ENCODE measurements at places on chromosomes 2 and 18.

DNA sequence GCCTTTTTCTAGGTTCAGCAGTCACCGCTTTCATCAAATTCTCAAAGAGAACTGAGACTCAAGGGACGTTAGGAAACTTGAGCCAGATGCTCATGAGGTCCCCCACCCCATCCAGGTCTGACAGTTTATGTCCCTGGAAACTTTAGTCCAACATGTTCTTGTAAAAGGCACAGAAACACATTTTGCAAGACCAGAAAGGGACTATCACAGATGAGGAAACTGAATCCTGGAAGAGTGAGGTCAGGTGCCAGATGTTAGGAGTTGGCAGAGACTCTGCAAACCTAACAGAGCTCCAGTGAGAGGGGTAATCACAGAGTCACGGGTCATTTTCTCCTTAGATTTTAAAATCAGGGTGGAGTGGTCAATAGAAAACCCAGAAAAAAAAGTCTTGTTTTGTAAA is 76.6 kb downstream of the RDH14 start:
- DNase-seq = no peak

DNA sequence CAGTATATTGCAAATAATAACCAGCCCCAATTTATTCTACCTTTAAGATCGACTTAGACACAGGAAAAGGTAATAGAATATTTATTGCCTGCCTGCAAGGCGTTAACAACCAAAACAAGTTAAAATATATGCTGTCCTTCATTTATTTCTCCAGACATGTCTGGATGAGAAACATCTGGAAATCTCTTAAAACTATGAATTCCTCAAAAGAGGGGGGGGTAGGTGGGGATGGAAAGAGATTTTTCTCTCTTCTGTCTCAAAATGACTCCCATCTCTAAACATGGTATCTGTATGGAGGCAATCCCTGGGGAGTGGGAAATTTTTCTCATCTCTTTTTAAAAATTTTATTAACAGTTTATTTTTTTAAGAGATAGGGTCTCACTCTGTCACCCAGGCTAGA is 113.0 kb downstream of the CDH2 start:
- DNase-seq = no peak

DNA sequence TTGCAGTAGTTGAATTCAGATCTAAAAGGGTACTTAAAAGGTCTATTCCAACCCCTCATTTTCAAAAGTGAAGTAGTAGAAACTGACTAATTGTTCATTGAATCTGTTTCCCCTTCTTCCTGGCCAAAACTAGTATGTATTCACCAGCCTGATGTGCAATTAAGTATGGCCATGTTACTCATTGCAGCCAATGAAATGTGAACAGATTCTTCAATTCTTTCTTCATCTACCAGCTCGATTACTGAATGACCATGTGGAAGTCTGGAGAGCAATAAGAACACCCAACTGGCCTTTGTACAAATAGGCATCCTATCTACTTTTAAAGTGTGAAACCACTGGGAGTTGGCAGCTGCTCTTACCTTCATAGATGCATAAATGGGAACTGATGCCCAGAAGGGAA is 449.0 kb upstream of the ID2 start:
- DNase-seq = no peak

DNA sequence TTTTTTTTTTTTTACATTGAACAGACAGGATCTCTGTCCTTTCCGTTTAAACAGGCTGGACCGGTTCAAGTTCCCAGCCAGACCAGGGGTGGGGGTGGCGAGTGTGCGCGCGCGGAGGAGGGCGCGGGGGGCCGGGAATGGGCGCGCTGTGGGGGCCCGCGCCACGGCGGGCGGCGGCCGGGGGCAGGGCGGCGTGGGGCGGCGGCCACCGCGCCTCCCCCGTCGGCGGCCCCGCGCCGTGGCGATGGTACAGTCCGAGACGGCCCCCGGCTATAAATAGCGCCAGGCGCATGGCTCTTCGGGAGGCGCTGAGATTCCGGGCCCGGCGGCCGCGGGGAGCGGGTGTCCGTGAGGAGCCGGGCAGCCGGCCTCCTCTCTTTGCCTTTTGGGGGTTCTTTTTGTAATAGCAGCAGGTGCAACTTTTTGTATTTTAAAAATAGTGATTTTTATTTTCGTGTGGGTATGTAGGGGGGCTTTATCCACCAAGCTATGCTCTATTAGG is 430 bp upstream of the CELF4 start:
- peak; percentile 21 for DNase-seq

- peak; percentile 74 for DNase-seq
Observed at GRCh38 chr2:205675861-205676516, 6.3 kb upstream of the NRP2 start.

GRCh38 chr2:217101972-217102371 is 242.1 kb upstream of the TNP1 start:
- no peak for DNase-seq

Data from H4 (cell line).